ENCODE measurements at places on chromosomes 3 and 15. TPM values are rescaled to one million over a fixed set of nuclear protein-coding genes. Genes with fewer than 3 reads are reported as not detected.

Gene IL5RA
- 0.15 TPM for total RNA-seq

Gene ROPN1B
- total RNA-seq: not detected

Gene CHRNA7
- total RNA-seq: not detected

Gene OIP5
- 11.1 TPM for total RNA-seq

Gene OR5K2
- not detected for total RNA-seq

Gene ATXN7
- 26.3 TPM for total RNA-seq

Gene MKRN3
- 3.8 TPM for total RNA-seq

Gene XCR1
- total RNA-seq: 0.05 TPM

Measured in activated CD4-positive, alpha-beta memory T cell treated with anti-CD3 and anti-CD28 coated beads for 36 hours (primary cell).